ENCODE measurements at places on chromosomes 7 and 10.
A peak's percentile ranks its signal among the peaks of the same experiment; 100 is the strongest.

- no peak for DNase-seq
Measured at GRCh38 chr7:100171840-100172239, 3.4 kb upstream of the GAL3ST4 start.

GRCh38 chr10:12372846-12373245 is 23.5 kb downstream of the CAMK1D start:
- no peak for DNase-seq

DNA sequence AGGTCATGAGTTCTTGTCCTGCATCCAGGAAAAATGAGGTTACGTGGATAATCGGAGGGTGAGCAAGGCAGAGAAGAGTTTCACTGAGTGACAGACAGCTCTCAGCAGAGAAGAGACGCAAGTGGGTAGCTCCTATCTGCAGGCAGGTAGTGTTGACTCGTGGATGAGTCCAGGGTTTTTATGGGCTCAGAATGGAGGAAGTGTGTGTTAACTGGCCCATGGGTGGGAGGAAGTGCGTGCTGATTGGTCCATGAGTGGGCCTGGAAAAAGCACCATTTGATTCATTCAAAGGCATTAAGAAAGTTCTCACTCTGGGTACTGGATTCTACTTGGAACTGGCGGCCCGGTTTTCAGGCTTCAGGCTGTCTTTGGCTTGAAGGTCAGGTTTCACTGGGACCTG is 4.8 kb upstream of the DMTF1 start:
- no peak for DNase-seq

GRCh38 chr10:102635377-102635776 is 8.9 kb upstream of the TRIM8 start:
- peak; percentile 36 for DNase-seq

DNA sequence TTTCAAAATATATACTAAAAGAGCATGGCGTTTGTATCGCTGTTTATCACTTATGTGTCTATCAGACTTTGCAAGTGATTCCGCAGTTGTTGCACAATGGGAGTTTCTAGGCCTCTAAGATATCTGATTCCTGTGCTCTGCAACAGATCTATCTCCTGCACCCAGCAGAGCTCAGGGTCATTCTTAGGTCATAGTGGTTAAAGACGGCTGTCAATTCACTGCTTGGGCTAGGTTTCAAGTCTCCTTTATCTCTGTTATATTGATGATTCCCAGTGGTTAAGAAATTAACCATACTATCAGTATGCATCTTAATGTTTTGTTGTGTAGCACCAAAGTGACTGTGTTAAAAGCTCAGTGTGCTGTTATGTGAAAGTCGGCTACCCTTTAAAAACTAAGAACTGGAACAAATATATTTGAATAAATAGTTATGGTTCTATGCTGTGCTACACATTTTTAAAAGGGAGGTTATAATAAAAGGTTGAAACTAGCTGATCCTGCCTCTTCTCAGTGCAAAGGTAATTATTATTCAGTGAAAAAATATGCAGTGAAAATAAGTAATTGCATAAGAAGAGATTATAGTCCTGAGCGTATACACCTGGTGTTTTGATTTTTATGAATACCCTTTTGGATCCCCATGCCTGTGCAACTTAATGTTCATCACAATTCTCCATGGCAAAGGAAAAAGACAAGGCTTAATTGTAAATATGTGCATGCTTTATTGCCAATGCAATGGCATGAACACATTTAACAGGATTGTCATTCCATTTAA is 24.0 kb downstream of the HOXA1 start:
- no peak for DNase-seq

DNA sequence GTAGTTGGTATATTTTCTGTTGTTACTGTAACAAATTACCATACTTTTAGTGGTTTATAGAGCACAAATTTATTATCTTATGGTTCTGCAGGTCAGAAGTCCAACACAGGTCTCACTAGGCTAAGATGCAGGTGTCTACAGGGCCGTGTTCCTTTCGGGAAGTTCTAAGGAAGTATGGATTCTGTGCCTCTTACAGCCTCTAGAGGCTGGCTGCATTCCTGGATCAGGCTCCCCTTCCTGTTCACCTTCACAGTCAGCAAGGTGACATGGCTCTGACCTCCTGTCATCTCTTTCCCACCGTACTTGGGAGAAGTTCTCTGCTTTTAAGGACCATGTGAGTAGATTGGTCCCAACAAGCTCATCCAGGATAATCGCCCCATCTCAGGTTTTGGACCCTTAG is 37.3 kb downstream of the BMPR1A start:
- DNase-seq, result no peak

Data from activated naive CD4-positive, alpha-beta T cell treated with anti-CD3 and anti-CD28 coated beads for 36 hours (primary cell).